Chondrocyte (in vitro differentiated cells): ENCODE measurements at places on chromosomes 16 and 17. TPM values are rescaled to one million over a fixed set of nuclear protein-coding genes. Genes with fewer than 3 reads are reported as not detected.

GRCh38 chr16:19513377-19514053 lies 8.4 kb downstream of the GDE1 start:
- H3K4me1 ChIP-seq, result peaks cover 14% of the 10 kb centered on the region
- H3K27ac ChIP-seq, result no peak overlapping the region
- no peak overlapping the region for H3K4me3 ChIP-seq
- DNase-seq, result no peak
- H3K36me3 ChIP-seq, result peaks cover 30% of the 10 kb centered on the region
- no peaks in the 10 kb centered on the region for H3K27me3 ChIP-seq

DNA sequence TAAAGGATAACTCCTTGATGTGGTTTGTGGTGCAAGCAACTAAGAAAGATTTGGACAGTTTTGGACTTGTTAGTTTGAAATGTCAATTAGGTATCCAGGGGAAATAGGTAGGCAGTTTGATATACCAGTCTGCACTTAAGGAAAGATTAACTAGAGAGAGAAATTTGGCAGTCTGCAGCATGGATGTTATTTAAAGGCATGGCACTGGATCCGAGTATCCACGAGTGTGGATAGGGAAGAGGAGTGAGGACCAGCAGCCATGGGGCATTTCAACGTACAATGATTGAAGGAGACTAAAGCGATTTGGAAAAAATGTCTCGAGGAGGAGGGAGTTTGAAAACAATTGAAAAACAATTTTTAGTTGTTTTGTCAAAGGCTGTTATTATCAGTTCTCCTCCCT lies 117.4 kb downstream of the NLK start:
- no peak for DNase-seq
- no peaks in the 10 kb centered on the region for H3K4me1 ChIP-seq
- no peak overlapping the region for H3K4me3 ChIP-seq
- no peaks in the 10 kb centered on the region for H3K27me3 ChIP-seq

DNA sequence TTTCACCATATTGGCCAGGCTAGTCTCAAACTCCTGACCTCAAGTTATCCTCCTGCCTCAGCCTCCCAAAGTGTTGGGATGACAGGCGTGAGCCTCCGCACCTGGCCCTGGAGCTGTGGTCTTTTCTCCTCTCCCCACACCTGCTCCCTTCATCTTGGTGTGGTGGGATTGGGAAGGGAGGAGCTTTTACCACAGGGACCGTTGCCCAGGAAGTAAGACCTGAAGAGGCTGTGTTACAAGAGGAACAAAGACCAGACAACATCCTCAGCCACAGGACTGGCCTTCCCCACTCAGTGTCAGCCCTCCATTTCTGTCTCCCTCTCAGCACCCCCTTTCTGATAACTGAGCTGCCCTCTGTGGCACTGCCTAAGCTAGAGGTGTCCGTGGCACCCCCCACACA lies 9.4 kb upstream of the C17orf113 start:
- H3K27me3 ChIP-seq, result peaks cover 7% of the 10 kb centered on the region
- H3K4me1 ChIP-seq, result no peaks in the 10 kb centered on the region
- no peak overlapping the region for H3K4me3 ChIP-seq

GRCh38 chr17:65914784-65915342 lies 277.1 kb downstream of the CEP112 start:
- H3K4me1 ChIP-seq, result peaks cover 7% of the 10 kb centered on the region
- H3K27ac ChIP-seq, result no peak overlapping the region
- DNase-seq, result no peak
- H3K36me3 ChIP-seq, result peaks cover 15% of the 10 kb centered on the region
- no peaks in the 10 kb centered on the region for H3K27me3 ChIP-seq

DNA sequence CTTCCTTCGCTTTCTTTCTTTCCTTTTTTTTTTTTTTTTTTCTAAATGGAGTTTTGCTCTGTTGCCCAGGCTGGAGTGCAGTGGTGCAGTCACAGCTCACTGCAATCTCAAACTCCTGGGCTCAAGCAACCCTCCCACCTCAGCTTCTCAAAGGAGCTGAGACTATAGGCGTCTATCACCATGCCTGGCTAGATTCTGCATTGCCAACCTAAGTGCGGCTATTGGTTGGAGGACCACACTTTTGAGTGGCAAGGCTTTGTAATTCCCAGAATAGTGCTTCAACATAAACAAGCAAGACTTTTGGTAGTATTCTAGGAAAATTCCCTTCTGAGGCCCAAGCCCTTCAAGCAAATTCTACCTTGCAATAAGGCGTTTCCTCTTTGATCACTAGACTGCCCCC lies 107.8 kb downstream of the YPEL2 start:
- no peak for DNase-seq
- no peak overlapping the region for H3K27ac ChIP-seq
- no peaks in the 10 kb centered on the region for H3K36me3 ChIP-seq
- peaks cover 40% of the 10 kb centered on the region for H3K4me1 ChIP-seq
- H3K27me3 ChIP-seq, result no peaks in the 10 kb centered on the region

The PMP22 gene
- total RNA-seq, result 98.3 to 152 TPM (median 147 TPM) in 3 replicates

The TOX3 gene
- total RNA-seq, result not detected in 3 replicates
